Stimulated activated memory B cell treated with anti-CD40 and anti-IgM and Interleukin-4, amounts not matched to agents 10 μg/mL and 1 μg/mL and 100 μg/mL, for 72 hours (primary cell): ENCODE measurements at places on chromosomes 3 and 15.

DNA sequence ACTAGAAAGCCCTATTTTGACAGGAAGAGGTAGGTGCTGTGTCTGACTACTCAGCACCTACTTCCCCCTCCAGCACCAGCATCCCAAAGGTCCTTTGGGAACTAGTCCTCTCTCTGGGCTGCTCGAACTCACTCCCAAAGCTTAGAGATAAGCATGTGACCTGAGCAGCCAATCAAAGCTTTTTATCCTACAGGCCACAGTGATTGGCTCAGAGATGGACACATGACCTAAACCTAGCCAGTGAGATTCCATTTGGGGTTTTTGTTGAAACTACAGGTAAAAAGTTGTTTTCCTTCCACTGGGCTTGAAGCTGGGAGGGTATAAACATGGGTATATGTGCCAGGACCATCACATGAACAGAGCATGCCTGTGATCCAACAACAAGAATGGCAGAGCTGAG, 186.5 kb upstream of the PPP2R3A start:
- no peak overlapping the region for H3K27ac ChIP-seq
- no peak overlapping the region for H3K4me3 ChIP-seq
- no peaks in the 10 kb centered on the region for H3K4me1 ChIP-seq
- no peaks in the 10 kb centered on the region for H3K27me3 ChIP-seq

GRCh38 chr3:4409415-4409814, 57.7 kb downstream of the SUMF1 start:
- ATAC-seq: peak; percentile 27
- peaks cover 64% of the 10 kb centered on the region for H3K36me3 ChIP-seq
- H3K27me3 ChIP-seq: no peaks in the 10 kb centered on the region
- H3K27ac ChIP-seq: peak overlapping the region; percentile 69

DNA sequence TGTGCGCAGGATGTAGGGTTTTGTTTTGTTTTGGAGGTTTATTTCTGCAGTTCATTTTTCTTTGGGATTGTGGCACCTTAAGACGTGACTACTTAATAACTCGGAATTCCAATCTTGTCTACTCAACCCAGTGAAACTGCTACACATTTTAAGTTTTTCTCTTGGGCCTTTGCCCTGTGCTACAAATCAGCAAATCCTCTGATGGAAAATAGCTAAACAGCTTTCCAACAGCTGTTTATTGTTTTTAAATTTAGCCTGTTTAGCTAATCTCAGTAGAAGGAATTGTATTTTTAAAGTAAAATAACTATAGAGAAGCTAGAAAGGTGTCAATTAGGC, 48.4 kb downstream of the OPA1 start:
- no peaks in the 10 kb centered on the region for H3K4me1 ChIP-seq
- H3K27ac ChIP-seq: no peak overlapping the region
- ATAC-seq: no peak
- H3K4me3 ChIP-seq: no peak overlapping the region
- H3K36me3 ChIP-seq: peaks cover 30% of the 10 kb centered on the region

DNA sequence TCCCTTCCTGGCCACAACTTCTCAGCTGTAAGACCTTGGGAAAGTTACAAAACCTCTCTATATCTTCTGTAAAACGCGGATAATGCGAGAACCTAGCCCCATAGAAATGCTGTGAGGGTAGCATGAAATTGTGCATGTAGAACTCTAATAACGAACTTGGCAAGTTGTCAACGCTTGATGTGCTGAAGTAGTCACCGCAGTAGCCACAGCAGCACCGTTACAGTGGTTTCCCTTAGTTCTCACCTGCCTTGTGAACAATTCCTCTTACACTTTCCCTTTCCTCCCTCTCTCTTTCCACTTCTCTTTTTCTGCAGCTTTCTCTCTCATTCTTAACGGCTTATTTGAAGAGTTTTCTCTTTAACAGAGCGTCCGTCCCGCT, 447 bp upstream of the SHQ1 start:
- peaks cover 44% of the 10 kb centered on the region for H3K4me1 ChIP-seq
- peak overlapping the region; percentile 92 for H3K4me3 ChIP-seq
- ATAC-seq: peak; percentile 49
- peaks cover 8% of the 10 kb centered on the region for H3K36me3 ChIP-seq
- H3K27ac ChIP-seq: peak overlapping the region; percentile 74
- no peaks in the 10 kb centered on the region for H3K27me3 ChIP-seq

GRCh38 chr15:38642689-38643270, 78.2 kb upstream of the RASGRP1 start:
- H3K4me1 ChIP-seq: peaks cover 17% of the 10 kb centered on the region
- no peak overlapping the region for H3K4me3 ChIP-seq
- H3K36me3 ChIP-seq: no peaks in the 10 kb centered on the region
- no peak for ATAC-seq
- H3K27me3 ChIP-seq: no peaks in the 10 kb centered on the region

DNA sequence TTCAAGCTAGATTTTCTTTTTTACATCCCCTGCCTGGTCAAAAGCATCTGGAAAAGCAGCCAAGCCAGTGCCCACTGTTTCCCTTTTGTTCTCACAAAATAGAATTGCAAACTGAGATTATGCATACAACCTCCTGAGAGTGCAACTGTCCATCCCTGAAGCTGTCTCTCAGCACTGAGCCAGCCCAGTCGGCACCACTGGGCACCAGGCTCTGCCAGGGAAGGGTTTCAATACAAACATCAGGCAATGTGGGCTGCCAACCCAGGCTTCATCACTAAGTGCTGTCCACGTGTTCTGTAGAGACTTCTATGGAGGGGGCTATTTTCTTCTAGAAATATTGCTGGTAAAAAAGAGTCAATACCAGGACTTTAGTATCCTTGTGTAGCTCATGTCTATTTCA, 356.3 kb upstream of the TBL1XR1 start:
- H3K36me3 ChIP-seq: no peaks in the 10 kb centered on the region
- H3K4me3 ChIP-seq: no peak overlapping the region
- ATAC-seq: no peak
- peaks cover 18% of the 10 kb centered on the region for H3K4me1 ChIP-seq

- ATAC-seq: peak; percentile 77
- H3K4me3 ChIP-seq: peak within 1 kb of the TSS; percentile 79
- peak within 1 kb of the TSS; percentile 64 for H3K27ac ChIP-seq
- peaks cover 40% of the 10 kb centered on the region for H3K4me1 ChIP-seq
Observed at GRCh38 chr3:46693038-46693891, at the start of gene ALS2CL. TSS of gene ALS2CL (minus strand) at chr3:46693679. CDS start at chr3:46689440, 4,239 bp downstream.

DNA sequence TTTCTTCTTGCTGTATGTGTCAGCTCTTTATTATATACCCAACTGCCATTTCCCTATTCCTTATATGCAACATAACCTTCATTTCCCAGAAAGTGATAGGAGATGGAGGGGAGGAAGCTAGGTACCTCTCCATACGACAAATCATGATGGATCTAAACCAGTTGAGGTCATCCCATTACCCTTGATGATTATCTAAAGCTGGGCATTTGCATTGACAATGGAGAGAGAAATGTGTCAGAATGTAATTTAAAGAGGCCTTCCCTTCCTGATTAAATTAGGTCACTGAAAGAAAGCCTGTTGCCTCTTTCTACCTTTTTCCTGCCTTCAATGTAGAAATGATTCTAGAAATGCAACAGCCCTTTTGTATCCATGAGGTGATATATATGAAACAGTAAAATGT, 81.9 kb downstream of the SUCNR1 start:
- no peak overlapping the region for H3K4me3 ChIP-seq
- no peaks in the 10 kb centered on the region for H3K4me1 ChIP-seq
- H3K27ac ChIP-seq: no peak overlapping the region
- no peaks in the 10 kb centered on the region for H3K36me3 ChIP-seq
- no peak for ATAC-seq

DNA sequence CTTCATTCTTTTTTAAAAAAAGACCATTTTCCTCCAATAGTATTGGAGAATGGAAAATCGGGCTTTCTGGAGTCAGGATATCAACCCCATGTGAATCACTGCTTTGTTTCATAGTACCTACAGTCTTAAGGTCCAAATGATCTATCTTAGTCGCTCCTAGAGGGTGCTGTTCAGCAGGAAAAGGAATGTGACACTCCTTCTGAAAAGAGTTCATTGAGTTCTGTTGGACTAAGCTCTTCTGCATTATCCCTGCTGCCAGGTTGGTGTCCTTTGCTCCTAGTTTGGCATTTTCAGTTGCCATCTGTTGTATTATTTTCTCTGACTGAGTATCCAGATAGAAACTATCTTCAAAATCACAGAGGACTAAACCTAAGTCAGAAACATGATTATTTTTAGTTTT, 57.2 kb downstream of the POLQ start:
- no peak overlapping the region for H3K27ac ChIP-seq
- H3K4me1 ChIP-seq: no peaks in the 10 kb centered on the region
- no peaks in the 10 kb centered on the region for H3K36me3 ChIP-seq
- no peak overlapping the region for H3K4me3 ChIP-seq
- ATAC-seq: no peak

- H3K4me3 ChIP-seq: no peak overlapping the region
- ATAC-seq: no peak
- no peak overlapping the region for H3K27ac ChIP-seq
- H3K27me3 ChIP-seq: peaks cover 23% of the 10 kb centered on the region
Observed at GRCh38 chr15:68997050-68997449, 17.4 kb upstream of the NOX5 start.

DNA sequence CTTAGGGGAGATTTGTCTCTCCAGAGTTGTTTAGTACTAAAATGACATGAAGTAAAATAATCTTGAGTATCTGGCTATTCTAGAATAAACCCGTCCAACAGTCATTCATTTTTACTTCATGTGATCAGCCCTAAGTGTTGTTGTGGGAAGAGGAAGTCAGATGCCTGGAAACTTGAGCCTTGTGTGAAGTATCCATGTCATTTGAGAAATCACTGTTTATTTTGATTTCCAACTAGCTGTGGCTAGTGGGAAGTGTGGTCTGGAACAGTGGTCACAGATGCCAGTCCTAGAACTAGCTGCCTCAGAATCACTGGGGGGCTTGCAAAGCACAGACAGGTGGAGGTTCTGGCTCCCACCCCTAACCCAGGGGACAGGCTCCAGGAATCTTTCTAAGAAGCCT, 77.7 kb upstream of the LIMD1 start:
- no peak overlapping the region for H3K4me3 ChIP-seq
- no peak for ATAC-seq
- no peaks in the 10 kb centered on the region for H3K4me1 ChIP-seq
- no peak overlapping the region for H3K27ac ChIP-seq
- H3K27me3 ChIP-seq: no peaks in the 10 kb centered on the region
- H3K36me3 ChIP-seq: peaks cover 44% of the 10 kb centered on the region

DNA sequence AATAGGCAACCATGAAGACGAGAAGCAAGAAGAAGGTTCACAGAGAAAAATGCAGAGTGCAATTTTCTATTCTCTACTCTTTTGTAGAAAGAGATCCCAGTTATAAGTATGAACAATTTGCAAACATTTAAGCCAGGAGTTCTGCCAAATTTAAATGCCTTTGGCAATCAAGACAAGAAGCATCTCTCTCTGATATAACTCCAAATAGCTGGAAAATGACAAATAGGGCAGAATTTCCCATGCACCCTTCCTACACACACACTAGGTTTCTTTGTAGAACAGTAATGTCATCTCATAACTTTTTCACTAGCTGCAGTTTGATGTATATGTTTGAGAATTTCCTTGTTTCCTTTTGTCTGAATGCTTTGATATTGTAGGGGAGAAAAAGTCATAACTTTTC, 333.5 kb upstream of the AZI2 start:
- H3K36me3 ChIP-seq: no peaks in the 10 kb centered on the region
- no peak overlapping the region for H3K4me3 ChIP-seq
- no peak for ATAC-seq
- no peaks in the 10 kb centered on the region for H3K4me1 ChIP-seq

DNA sequence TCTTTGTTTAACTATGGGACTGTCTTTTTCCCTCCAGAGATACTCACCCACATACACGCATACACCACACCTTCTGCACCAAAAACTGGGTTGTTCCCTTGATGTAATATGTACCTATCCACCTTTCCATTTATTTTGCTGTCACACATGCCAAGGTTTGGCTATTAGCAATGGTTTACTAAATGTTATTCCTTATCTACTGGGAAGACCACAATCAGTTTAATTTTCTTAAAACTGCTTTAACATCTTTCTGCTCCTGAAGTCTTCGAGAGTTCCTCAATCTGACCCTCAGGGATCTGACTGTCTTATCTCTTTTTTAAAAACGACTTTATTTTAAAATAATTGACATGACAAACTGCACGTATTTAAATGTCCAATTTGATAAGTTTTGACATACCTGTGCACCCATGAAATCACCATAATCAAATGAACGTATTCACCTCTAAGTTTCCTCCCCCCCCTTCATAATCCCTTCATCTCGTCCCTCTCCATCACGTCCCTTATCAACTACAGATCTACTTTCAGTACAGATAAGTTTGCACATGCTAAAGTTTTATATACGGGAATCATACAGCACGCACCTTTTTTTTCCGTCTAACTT, 805 bp upstream of the TRPM7 start:
- H3K36me3 ChIP-seq: peaks cover 23% of the 10 kb centered on the region
- no peaks in the 10 kb centered on the region for H3K27me3 ChIP-seq
- H3K27ac ChIP-seq: peak overlapping the region; percentile 99
- H3K4me1 ChIP-seq: peaks cover 49% of the 10 kb centered on the region

DNA sequence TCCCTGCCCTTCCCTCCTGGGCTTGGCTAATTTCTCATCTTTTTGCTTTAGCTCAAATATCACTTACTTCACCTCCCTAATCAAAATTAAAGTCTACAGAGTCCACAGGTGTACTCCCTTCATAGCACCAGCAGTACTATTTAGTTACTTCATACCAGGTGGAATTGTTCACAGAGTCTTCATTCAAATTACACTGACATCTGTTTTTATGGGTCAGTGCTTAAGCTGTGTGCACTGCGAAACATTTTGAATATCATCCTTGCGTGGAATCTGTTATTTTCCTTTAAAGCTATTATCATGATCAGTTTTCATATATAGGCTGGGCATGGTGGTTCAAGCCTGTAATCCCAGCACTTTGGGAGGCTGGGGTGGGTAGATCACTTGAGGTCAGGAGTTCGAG, 2.7 kb upstream of the SERF2 start:
- peaks cover 11% of the 10 kb centered on the region for H3K27me3 ChIP-seq
- peak overlapping the region; percentile 37 for H3K4me3 ChIP-seq
- ATAC-seq: peak; percentile 44
- H3K36me3 ChIP-seq: peaks cover 20% of the 10 kb centered on the region
- H3K4me1 ChIP-seq: peaks cover 44% of the 10 kb centered on the region

- no peaks in the 10 kb centered on the region for H3K4me1 ChIP-seq
- peaks cover 64% of the 10 kb centered on the region for H3K36me3 ChIP-seq
- no peaks in the 10 kb centered on the region for H3K27me3 ChIP-seq
- no peak overlapping the region for H3K4me3 ChIP-seq
- no peak for ATAC-seq
- H3K27ac ChIP-seq: no peak overlapping the region
Observed at GRCh38 chr3:20146301-20146700, 39.7 kb downstream of the SGO1 start.

GRCh38 chr15:78623786-78624497, 3.1 kb upstream of the CHRNA3 start:
- ATAC-seq: no peak
- no peak overlapping the region for H3K4me3 ChIP-seq
- no peak overlapping the region for H3K27ac ChIP-seq

- no peak overlapping the region for H3K4me3 ChIP-seq
- H3K27me3 ChIP-seq: no peaks in the 10 kb centered on the region
- H3K4me1 ChIP-seq: no peaks in the 10 kb centered on the region
- ATAC-seq: peak; percentile 43
Observed at GRCh38 chr3:2362122-2362521, 263.5 kb downstream of the CNTN4 start.
